ENCODE measurements at places on chromosomes 1 and 21. TPM values are rescaled to one million over a fixed set of nuclear protein-coding genes. Genes with fewer than 3 reads are reported as not detected.

Gene SRSF10
- 121 TPM for total RNA-seq

- peaks cover 7% of the 10 kb centered on the region for H3K4me1 ChIP-seq
- H3K27ac ChIP-seq = no peak overlapping the region
- H3K4me3 ChIP-seq = no peak overlapping the region
- peaks cover 30% of the 10 kb centered on the region for H3K36me3 ChIP-seq
Measured at GRCh38 chr1:53242381-53242780, 4.1 kb upstream of the MAGOH start.

- no peak overlapping the region for H3K27ac ChIP-seq
- no peak for DNase-seq
- peaks cover 43% of the 10 kb centered on the region for H3K4me1 ChIP-seq
Measured at GRCh38 chr1:27687906-27688305, 15.9 kb upstream of the IFI6 start.

DNA sequence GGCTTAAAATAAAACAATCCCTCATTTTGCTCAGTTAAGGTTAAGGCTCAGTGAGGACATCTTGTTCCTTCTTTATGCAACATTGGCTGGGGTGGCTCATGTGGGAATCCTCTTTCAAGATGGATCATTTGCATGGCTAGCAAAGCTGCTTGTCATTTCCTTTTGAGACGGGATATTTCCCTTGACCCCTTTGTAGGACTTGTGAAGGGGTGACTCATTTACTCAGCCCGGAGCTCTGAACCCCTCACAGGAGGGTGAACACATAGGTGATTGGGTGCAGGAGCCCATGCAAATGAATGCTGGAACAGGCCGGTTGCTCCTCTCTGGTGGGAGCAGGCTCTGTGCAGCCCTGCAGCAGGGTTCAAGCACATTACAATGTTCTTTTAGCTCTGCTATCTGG, 15.8 kb upstream of the C8A start:
- no peak for DNase-seq
- H3K4me3 ChIP-seq = no peak overlapping the region
- no peaks in the 10 kb centered on the region for H3K4me1 ChIP-seq
- no peak overlapping the region for H3K27ac ChIP-seq
- H3K36me3 ChIP-seq = no peaks in the 10 kb centered on the region

DNA sequence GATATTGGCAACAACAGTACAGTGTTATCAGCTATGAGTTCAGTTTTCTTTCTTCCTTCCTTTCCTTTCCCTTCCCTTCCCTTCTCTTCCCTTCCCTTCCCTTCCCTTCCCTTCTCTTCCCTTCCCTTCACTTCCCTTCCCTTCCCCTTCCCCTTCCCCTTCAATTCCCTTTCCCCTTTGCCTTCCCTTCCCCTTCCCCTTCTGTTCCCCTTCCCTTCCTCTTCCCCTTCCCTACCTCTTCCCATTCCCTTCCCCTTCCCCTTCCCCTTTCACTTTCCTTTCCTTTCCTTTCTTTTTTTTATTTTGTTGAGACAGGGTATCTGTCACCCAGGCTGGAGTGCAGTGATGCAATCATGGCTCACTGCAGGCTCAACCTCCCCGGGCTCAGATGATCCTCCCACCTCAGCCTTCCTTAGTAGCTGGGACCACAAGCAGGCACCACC, 72.3 kb upstream of the CAPZB start:
- no peaks in the 10 kb centered on the region for H3K36me3 ChIP-seq
- H3K4me3 ChIP-seq = no peak overlapping the region
- no peaks in the 10 kb centered on the region for H3K27me3 ChIP-seq
- no peak overlapping the region for H3K27ac ChIP-seq
- peaks cover 3% of the 10 kb centered on the region for H3K4me1 ChIP-seq

Measured in Calu3 (cell line).